ENCODE measurements at places on chromosomes 7 and 10. TPM values are rescaled to one million over a fixed set of nuclear protein-coding genes. Genes with fewer than 3 reads are reported as not detected.

Gene SLC16A12
- total RNA-seq: 1.1 TPM

Gene WIPF3
- total RNA-seq: 4.7 TPM

Gene PRSS2
- total RNA-seq: not detected

Gene PTPRZ1
- total RNA-seq: 5.6 TPM

Gene SSMEM1
- not detected for total RNA-seq

Gene STOX1
- total RNA-seq: 1.7 TPM

Gene GATA3
- total RNA-seq: not detected

Gene FAM25G
- not detected for total RNA-seq

Gene FKBP9
- 161 TPM for total RNA-seq

Gene TMEM213
- not detected for total RNA-seq

Gene C10orf95
- 0.36 TPM for total RNA-seq

Gene CLRN3
- not detected for total RNA-seq

Gene UCN3
- total RNA-seq: not detected

Gene CALY
- total RNA-seq: 1.3 TPM

Gene MCM10
- total RNA-seq: 0.36 TPM

Gene ZNF503
- total RNA-seq: 16.9 TPM

Gene PON3
- 1.4 TPM for total RNA-seq

Measured in sigmoid colon (tissue), 7 donors.